Muscle of arm (tissue), 14 donors: ENCODE measurements at places on chromosomes 2 and 18.

- DNase-seq, result no peak
Observed at GRCh38 chr2:142033393-142033792, 97.4 kb downstream of the LRP1B start.

- no peak for DNase-seq
Observed at GRCh38 chr2:63287956-63288355, 237.3 kb downstream of the OTX1 start.

- peak; percentile 27 for DNase-seq
Observed at GRCh38 chr2:75133621-75134570, 65.4 kb downstream of the TACR1 start.

GRCh38 chr2:95062242-95063085 is 37.0 kb downstream of the MAL start:
- DNase-seq, result no peak

- DNase-seq, result no peak
Observed at GRCh38 chr18:3713166-3713565, 263.2 kb downstream of the TGIF1 start.

DNA sequence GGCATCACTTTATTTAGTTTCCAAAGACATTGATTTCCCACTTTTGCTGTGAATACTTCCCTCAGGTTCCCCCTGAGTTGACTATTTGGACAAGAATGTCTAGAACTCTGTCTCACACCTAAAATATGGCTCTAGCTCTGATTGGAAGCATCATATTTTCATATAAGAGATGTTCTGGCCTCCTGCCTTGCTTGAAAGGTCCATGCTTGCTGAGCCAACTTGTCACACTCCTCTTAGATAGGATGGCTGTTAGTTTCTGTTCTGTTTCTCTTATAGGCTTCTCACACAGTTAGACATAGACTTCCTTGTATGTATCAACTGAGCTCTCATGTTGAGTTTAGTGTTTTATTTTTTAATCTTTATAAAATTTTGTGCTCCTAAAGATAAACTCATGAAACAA is 87.1 kb downstream of the CNTNAP5 start:
- DNase-seq, result no peak

DNA sequence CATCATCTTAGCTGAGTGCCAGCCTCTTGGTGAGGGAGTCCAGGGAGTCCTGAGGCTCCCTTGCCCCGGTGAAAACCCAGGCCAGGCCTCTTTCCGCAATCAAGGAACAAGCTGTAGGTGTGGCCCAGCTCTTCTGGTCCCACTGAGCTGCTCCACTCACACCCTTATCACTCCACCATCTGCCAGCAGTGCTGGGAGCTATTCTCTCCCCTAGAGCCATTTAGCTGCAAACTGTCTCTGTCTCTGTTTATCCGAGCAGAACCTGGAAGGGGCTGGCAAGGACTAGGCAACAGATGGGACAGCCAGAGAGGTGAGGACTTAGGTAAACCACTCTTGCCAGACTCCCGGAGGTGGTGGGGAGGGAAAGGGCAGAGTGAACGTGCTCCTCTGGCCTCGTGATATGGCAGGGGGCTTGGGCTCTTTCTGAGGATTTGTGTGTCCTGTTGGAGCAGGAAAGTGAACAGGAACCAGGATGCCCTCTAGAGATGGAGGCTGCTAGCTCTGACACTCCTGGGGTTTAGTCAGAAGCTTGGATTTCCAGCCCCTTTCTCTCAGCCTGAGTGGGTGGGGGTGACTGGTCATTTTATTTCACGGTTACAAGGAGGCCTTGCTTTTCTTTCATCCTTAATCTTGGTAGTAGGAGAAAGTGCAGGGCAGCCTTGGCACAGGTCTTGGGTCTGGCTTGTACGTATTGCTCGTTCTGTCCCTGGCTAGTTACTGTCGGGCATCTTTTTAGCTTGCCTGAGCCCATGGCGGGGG is 19.6 kb downstream of the B3GNT2 start:
- DNase-seq, result no peak

DNA sequence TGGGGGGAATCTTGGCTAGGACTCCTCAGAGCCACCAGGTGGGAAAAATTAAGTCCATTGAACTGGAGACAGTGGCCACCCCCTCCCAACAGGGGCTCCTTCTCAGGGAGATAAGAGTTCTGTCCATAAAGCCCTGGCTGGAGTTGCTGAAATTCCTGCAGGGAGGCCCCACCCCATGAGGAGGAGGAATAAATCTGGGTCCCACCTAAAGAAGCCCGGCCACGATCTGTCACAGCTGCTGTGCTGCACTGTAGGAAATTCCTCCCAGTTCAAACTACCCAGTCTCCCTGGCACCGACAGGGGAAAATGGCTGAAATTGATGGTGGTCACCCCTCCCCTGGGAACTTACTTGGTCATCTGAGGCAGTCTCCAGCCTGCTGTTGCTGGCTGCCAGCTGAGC is 215.0 kb downstream of the THSD7B start:
- no peak for DNase-seq

- DNase-seq, result no peak
Observed at GRCh38 chr2:11292464-11293255, 51.8 kb downstream of the ROCK2 start.

- no peak for DNase-seq
Observed at GRCh38 chr18:70453058-70453775, 164.4 kb downstream of the SOCS6 start.

DNA sequence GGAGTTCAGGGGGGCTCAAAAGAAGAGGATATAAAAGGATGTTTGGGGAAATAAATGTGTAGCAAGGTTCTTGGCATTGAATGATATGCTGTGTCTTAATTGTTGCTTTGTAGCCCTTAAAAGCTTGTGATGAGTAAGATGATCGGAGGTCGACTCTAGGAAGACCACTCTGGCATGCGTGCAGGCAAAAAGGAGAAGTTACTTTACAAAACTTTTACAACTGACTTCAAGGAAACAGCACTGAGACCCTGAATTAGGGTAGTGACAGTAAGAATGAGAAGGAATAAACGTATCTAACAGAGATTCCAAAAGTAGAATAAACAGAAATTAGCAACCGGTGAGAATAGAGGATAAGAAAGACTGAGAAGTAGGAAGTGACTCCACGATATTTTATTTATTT is 228.7 kb upstream of the TANK start:
- no peak for DNase-seq

GRCh38 chr2:136116813-136117390 is 1.0 kb downstream of the CXCR4 start:
- DNase-seq, result no peak

DNA sequence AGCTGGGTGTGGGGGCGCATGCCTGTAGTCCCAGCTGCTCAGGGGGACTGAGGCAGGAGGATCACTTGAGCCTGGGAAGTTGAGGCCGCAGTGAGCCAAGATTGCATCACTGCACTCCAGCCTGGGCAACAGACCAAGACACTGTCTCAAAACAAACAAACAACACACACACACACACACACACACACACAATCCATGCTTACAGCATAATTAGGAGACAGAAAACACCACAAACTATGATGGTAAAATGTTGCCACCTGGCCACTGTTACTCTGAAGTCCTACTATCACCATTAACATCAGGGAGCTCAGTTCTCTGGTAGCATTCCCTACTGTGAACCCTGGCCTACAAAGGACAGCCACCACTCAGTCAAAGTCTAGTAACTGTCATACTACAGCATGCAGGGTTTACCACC is 18.3 kb downstream of the DNPEP start:
- DNase-seq, result peak; percentile 41

DNA sequence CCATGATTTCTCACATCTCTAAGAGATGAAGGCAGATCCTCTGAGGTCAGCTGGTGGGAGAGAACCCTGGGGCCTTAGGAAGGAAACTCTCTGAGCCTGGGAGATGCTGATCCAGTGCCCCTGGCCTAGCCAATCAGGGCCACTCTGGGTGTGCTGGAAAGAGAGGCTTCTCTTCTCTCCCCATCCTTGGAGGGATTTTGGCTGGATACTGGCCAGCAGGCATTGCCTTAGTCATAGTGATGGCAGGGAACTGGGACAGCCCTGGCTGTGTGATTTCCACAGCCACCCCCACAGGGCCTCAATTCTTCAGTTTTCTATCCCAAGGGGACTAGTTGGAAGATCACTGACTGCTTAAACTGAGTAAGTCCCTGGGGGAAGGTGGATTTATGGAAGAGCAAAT is 26.6 kb upstream of the PLB1 start:
- DNase-seq, result no peak

DNA sequence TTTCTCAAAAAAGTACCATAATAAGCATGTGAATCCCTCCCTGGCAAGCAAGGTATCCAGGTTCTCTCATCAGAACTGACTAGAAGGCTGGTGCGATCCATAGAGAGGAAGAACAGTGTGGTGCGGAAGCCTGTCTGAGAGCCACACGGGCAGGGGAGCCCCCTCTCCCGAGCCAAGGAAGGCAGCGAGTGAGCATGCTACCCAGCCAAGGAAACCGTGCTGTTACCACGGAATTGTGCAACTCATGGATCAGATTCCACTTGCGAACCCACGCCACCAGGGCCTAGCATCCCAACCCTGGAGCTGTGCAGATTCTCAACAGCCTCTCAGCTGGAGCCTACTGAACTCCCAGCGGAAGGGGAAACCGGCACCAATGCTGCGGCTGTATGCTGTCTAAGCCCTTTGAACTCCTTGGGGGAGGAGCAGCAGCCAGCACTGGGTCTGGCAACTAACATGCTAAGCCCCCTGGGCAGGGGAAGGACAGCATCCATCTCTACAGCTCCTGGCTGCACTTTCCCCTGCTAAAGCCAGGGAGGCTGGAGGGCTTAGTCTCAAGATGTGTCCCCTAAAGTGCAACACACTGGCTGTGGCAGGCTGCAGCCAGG is 823.1 kb downstream of the EPHA4 start:
- no peak for DNase-seq

DNA sequence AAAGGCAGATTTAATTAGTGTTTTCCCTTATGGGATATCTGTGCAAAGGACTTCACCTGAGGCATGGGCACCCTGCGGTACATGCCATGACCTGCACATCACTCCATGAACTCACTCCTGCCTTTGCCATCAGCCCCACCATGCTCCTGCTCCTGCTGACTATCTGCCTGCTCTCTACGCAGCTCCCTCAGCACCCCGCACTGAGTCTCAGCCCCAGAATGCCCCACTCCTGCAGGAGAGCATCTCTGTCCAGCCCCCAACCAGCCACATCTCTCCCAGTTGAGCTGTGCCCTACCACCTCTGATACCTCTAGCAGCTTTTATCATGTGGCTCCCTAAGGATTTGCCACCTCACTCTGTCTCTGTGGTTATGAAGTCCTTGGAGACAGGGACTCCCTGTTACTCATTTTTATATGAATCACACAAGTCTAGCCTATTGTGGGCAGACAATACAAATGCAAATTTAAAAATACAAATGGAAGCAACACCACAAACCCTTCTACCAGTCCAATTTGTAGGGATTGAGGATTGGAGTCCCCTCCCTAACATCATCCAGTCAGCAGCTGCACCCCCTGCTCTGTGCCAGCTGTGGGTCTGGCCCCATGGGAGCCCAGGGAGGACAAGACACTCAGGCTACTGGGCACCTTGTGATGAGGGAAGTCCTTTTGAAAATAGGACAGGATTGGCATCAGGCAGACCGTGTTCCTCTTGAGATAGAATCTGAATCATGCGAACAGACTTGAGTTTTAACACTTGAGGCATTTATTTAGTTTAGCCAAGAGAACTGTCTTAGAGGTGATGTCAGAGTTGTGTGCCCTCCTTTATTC is 689.6 kb upstream of the HS6ST1 start:
- DNase-seq, result no peak

GRCh38 chr2:34147780-34148179 is 548.7 kb upstream of the FAM98A start:
- DNase-seq, result no peak

DNA sequence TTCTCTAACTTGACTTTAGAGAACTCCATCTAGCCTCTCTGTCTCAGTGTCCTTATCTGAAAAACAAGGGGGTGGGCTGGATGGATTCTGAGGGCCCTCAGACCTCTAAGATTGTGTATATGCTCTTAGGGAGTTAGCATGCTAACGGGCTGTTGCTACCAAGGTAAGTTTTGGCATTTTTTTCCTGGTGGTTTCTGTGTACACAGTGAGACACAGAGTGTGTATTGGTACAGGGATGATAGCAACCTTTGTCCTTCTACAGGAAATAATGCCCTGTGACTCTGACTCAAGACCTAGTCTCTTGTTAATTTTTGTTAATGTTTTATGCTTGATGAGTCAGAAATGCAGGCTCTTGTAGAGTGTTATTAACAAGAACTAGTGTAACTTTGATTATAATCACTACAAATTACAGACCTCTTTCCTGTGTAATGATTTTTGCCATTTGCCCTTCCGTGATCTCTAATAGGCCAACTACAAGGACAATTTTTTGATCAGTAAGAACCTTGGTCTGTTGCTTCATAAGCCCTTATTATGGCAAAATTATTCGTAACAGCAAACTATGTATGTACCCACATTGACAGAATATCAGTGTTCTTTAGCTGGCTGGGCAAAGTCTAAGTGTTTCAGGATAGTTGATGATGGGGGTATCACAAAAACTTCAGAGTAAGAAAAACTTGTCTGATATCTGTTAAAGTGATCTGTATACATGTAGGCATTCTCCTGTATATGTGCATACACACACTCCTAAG is 89.7 kb downstream of the SPTBN1 start:
- no peak for DNase-seq

DNA sequence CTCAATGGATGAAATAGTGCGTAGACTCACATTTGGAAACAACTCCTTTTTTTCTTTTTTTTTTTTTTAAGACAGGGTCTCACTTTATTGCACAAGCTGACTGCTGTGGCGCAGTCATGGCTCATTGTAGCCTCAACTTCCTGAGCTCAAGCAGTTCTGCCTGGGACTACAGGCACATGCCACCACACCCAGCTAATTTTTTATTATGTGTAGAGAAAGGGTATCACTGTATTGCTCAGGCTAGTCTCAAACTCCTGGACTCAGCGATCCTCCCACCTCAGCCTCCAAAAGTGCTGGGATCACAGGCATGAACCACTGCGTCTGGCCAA is 17.4 kb downstream of the HAT1 start:
- no peak for DNase-seq

DNA sequence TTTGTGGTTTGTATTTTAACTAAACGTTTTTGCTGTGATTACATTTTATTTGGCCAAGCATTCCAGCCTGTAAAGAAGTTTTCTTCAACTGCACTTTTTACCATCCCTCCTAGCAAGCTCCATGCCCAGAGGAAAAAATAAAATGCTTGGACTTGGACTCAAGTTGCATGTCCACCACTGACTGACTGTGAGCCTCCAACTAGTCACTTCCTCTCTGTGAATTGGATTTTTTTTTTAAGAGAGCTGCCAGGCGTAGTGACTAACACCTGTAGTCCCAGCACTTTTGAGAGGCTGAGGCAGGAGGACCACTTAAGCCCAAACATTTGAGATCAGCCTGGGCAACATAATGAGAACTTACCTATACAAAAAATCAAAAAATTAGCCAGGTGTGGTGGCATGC is 1185.2 kb upstream of the PIK3C3 start:
- DNase-seq, result no peak

- DNase-seq, result no peak
Observed at GRCh38 chr2:137802038-137802437, 162.2 kb upstream of the HNMT start.

DNA sequence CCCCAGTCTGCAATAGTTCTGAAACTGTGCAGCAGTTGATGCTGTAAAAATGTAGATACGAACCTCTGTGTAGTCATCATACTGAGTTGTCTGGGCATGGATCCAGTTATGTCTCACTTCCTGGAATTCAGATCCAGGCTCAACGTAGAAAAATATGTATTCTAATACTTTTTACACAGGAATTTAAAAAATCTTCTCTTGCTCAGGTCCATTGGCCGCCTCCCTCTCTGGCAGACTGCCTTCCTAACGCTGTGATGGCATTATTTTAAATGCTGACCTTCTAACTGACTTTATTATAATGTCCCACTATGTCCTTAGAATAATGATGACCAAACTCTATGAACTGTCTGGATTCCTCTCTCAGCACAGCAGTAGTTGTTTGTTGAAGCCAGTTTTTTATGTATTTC is 119.6 kb downstream of the FEZ2 start:
- DNase-seq, result peak; percentile 90

GRCh38 chr2:113930448-113930847 is 40.6 kb downstream of the ACTR3 start:
- DNase-seq, result no peak
